Prostate gland (tissue), 2 donors: ENCODE measurements at places on chromosomes 6 and 20.

- no peaks in the 10 kb centered on the region for H3K36me3 ChIP-seq
- no peak overlapping the region for H3K27ac ChIP-seq
- H3K27me3 ChIP-seq, result no peaks in the 10 kb centered on the region
- no peak overlapping the region for H3K4me3 ChIP-seq
- no peak for DNase-seq
Measured at GRCh38 chr6:40896696-40897095, 142.3 kb downstream of the UNC5CL start.

- H3K4me1 ChIP-seq, result peaks cover 21% of the 10 kb centered on the region
- H3K4me3 ChIP-seq, result no peak overlapping the region
- no peaks in the 10 kb centered on the region for H3K36me3 ChIP-seq
- no peaks in the 10 kb centered on the region for H3K27me3 ChIP-seq
- no peak overlapping the region for H3K27ac ChIP-seq
- no peak for DNase-seq
Measured at GRCh38 chr6:16756660-16757255, 4.5 kb downstream of the ATXN1 start.

- no peak overlapping the region for H3K4me3 ChIP-seq
- peak; percentile 13 for DNase-seq
- H3K27me3 ChIP-seq, result no peaks in the 10 kb centered on the region
- H3K36me3 ChIP-seq, result no peaks in the 10 kb centered on the region
Measured at GRCh38 chr6:41111017-41111416, 38.2 kb downstream of the NFYA start.

DNA sequence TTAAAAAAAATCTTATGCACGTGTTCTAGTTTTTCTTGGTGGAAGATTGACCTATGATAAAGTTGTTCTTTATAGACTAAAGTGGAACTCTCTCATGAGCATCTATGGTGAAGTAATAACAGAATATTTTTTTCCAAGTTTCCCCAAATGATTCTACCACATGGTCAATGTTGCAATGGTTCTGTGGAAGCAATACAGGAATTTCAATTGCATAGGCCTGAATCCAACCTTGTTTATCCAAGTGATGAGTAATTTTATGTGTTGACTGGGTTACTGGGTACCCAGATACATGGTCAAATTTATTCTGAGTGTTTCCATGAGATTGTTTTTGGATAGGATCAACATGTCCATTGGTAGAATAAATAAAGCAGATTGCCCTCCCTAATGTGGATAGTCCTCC, 581.5 kb downstream of the MMUT start:
- no peak for DNase-seq
- H3K36me3 ChIP-seq, result no peaks in the 10 kb centered on the region
- no peaks in the 10 kb centered on the region for H3K27me3 ChIP-seq
- no peaks in the 10 kb centered on the region for H3K4me1 ChIP-seq
- H3K4me3 ChIP-seq, result no peak overlapping the region
- no peak overlapping the region for H3K27ac ChIP-seq

GRCh38 chr20:18103497-18103896, 34.2 kb upstream of the KAT14 start:
- no peaks in the 10 kb centered on the region for H3K4me1 ChIP-seq
- no peak for DNase-seq

GRCh38 chr20:40628877-40629276, 60.2 kb downstream of the MAFB start:
- H3K4me3 ChIP-seq, result no peak overlapping the region
- H3K27ac ChIP-seq, result no peak overlapping the region

DNA sequence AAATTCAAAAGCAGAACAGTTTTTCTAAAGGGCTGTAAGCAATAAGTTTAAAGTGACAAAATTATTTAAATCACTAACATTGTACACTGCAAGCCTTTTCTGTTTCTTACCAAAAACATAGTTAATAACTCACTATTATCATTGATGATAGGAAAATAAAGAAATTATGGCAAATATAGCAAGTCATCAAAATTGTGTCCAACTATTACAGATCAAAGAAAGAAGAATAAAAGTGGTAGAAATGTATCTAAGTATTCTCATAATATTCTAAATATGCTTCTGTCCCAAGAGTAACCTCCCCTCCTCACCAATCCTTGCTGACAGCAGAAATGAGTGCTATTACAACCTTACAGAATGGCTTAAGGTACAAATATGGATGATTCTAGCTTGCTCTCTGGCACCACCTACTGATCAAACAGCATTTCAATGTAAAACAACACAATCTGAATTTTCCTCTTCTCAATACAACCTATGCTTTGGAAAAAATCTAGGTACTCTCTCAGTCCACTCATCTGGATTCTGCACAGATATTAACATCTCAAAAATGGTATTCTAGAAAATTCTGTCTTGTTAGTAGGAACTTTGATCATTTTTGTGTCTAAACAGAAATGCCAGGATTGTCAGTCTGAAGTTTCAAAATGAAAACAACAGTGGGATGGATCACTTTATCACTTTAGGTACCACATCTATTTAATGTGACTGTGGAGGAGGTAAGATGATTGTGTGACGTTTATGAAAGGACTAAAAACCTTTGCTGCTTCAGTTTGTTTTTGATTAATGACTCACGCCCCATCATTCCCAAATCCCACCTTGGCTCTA, 40.9 kb downstream of the ZFP64 start:
- peak; percentile 10 for DNase-seq
- peaks cover 8% of the 10 kb centered on the region for H3K36me3 ChIP-seq
- H3K4me1 ChIP-seq, result no peaks in the 10 kb centered on the region
- no peak overlapping the region for H3K4me3 ChIP-seq

DNA sequence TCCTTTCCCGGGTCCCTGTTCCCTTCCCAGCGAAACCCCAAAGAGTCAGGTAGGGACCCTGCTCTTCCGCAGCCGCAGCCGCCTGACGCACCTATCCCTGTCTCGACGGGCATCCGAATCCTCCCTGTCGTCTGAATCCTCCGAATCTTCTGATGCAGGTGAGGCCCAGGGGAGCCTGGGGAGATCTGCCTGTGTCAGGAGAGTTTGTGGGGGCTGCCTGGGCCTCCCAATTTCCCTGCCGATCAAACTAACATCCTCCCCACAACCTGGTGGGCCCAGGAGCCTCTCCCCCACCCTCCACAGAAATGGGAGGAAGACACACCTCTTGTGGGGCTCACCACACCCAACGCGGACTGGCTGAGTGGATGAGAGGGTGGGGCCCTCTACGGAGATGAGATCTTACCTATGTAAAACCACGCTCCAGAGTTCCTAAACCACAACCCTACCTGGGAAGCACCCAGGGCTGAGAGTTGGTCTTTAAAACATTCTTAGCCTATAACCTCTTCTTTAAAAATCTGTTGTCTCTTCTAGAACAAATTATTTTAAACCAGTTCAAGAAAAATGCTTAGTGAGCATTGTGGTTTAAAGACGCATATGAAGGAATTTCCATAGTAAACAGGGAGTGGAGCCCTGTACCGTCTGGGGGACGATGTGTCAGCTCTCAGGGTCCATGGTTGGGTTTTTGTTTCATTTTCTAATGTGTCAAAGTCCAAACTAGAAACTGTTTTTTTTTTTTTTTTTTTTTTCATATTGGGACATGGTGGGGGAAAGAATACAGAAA, 1.7 kb downstream of the CDC25B start:
- no peaks in the 10 kb centered on the region for H3K4me1 ChIP-seq
- no peak overlapping the region for H3K27ac ChIP-seq
- H3K27me3 ChIP-seq, result no peaks in the 10 kb centered on the region
- no peak for DNase-seq

DNA sequence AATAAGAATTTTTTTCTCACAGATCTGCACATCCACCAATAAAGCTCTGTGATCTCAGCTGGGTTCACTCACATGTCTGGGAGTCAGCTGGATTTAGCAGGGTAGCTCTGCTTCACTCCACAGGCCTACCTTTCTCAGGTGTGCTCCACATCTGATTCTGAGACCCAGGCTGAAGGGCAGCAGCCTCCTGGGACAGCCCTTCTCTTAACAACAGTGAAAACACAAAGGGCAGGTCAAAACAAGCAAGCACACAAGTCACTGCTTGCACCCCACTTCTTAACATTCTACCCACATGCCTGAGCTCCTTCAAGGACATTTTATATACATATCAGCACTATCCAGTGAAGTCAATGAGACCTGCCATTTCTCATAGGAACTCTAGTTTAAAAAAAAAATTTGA, 96.0 kb upstream of the MAP3K4 start:
- H3K4me3 ChIP-seq, result no peak overlapping the region
- no peaks in the 10 kb centered on the region for H3K27me3 ChIP-seq
- no peak overlapping the region for H3K27ac ChIP-seq
- H3K36me3 ChIP-seq, result no peaks in the 10 kb centered on the region

DNA sequence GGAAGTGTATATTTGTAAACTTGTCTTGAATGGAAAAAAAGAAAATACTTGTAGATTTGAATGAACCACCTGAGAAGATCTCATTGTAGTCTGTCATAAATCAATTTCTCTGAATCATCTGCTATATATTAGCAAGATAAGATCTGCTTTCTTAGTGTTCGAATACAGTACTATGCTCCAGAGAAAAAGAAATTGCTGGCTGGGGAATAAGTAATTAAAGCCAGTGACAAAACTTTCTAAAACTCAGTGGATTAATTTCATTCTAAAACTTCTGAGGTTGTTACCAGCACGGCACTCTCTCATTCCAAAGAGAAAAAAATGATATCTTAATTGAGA, 22.4 kb upstream of the MROH8 start:
- H3K4me3 ChIP-seq, result no peak overlapping the region
- H3K4me1 ChIP-seq, result no peaks in the 10 kb centered on the region
- peaks cover 10% of the 10 kb centered on the region for H3K36me3 ChIP-seq
- no peaks in the 10 kb centered on the region for H3K27me3 ChIP-seq
- DNase-seq, result no peak
- H3K27ac ChIP-seq, result no peak overlapping the region
